ENCODE measurements at places on chromosomes 12 and 14. TPM values are rescaled to one million over a fixed set of nuclear protein-coding genes. Genes with fewer than 3 reads are reported as not detected.

The LRP6 gene
- 25.0 TPM for total RNA-seq

The CACNA1C gene
- 3.8 TPM for total RNA-seq

The SLC25A47 gene
- total RNA-seq: not detected

The NINJ2 gene
- total RNA-seq: 20.2 TPM

The OR4E2 gene
- total RNA-seq: not detected

The PLA2G1B gene
- total RNA-seq: not detected

The FAIM2 gene
- 5.0 TPM for total RNA-seq

DNA sequence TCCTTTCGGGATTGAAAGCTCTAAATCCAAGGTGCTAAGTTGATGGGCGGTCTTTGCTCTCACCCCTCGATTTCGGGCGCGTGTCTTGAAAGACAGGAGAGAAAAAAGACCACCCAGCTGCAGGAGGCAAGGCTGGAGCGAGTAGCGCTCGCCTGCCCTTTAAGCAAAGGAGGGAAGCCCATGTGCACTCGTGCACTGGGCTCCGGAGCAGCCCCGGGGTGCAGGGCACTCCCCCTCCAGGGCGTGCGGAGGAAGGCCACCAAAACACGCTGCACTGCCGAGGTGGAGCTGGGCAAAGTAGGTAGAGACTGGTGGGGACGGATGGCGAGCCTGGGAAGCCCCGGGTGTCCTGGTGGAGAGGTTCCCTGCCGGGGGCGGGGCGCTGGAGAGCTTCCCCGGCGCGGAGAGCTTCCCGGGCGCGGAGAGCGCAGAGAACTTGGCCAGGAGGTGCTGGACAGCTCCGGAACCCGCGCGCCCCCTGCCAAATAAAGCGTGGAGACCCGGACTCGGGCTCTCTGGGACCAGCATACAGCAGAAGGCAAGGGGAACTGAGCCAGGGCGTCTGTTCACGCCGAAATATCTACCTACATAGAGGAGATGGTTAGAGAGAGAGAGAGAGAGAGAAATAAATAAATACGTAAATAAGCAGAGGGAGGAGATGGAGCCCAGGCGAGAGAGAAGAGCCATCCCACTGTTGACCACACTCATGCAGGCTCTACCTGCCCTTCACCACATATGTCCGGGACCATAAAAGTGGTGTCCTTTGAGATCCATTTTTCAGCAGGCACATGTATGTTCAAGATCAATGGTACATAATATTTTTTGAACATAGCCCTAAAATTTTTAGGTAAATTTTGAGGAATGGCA is 662 bp upstream of the NELL2 start:
- peak; percentile 31 for DNase-seq

DNA sequence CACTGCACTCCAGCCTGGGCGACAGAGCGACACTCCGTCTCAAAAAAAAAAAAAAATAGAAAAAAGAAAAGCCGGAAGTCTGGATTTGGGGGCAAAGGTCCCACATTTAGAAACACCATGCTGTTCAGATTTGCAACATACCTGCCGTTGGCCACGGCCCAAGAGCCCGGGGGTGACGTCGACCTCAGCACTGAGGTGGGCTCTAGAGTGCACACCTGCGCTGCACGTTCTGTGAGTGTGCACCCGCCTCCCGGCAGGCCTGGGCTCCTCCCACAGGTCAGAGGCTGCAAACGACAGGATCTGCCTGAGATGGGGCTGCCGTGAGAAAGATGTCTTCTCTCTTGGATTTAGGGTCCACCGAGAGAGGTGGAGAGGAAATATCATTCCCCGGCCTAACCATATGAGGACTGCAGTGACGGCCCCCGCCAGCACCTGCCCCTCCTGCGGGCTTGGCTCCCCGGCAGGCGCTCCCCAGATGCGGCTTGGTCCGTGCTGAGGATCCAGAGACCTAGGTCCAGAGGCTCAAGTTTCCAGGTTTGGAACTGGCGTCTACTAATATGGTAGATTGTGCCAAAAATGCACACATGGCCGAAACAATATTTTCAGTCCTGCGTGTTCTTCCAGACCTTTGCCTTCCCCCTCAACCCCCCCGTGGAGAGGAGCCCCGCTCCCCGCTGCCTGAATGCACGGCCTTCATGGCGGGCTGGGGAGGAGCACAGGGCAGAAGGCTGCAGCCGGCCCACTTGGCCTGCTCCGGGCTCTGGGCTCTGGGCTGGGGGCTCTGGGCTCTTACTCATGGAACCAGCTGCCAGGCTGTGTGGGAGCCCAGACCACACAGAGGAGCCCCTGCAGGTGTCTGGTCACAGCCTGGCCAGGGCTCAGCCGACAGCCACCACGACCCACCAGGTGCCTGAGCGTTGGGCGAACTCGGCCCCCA is 58.8 kb upstream of the FBRSL1 start:
- DNase-seq: no peak

- DNase-seq: no peak
Measured at GRCh38 chr14:99360774-99361595, 89.0 kb upstream of the BCL11B start.

GRCh38 chr12:120590741-120591407 is 9.7 kb upstream of the POP5 start:
- DNase-seq: no peak

DNA sequence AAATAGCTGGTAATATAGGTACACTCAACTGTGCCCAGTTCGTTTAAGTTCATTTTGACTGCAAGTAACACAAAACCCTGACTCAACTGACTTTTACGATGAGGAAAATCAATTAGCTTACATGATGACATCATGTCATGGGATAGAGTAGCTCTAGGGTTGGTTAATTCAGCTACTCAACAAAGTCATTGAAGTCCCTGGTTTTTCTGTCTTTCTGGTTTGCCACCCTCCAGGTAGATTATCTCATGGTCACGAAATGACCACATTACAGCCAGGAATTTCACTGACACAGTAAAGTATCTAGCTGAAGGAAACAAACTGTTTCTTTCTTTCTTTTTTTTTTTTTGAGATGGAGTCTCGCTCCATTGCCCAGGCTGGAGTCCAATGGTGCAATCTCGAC is 68.5 kb upstream of the FUT8 start:
- no peak for DNase-seq
